ENCODE measurements at places on chromosomes 1 and 21.

- ATAC-seq = no peak
Measured at GRCh38 chr1:110582378-110582777, 23.8 kb downstream of the KCNA2 start.

- peak; percentile 68 for ATAC-seq
Measured at GRCh38 chr1:206685334-206685768, 646 bp downstream of the MAPKAPK2 start.

GRCh38 chr1:209086486-209087192 is 496.9 kb upstream of the CAMK1G start:
- no peak for ATAC-seq

DNA sequence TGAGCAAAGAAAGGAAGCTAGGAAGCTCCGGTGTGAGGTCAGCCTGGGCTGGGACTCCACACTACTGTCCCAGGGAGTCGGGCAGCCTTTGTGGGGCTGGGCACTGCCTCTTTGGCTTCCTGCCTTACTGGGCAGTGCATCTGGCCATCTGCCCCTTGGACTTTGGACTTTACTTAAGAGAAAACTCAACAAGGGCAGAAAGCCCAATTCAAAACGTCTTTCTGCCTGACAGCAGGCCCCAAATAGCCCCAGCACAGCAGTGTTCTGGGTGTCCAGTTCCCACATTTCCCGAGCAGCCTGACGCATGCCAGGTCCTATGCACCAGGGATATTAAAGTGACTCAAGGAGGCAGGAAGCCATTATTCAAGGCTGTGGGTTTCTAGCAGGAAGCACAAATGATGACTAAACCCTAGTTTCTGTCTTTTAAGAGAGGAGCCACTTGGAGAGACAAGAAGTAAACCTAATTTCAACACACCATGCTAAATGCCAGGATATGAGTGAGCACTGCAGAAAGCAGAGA is 37.9 kb upstream of the EDEM3 start:
- ATAC-seq = no peak

DNA sequence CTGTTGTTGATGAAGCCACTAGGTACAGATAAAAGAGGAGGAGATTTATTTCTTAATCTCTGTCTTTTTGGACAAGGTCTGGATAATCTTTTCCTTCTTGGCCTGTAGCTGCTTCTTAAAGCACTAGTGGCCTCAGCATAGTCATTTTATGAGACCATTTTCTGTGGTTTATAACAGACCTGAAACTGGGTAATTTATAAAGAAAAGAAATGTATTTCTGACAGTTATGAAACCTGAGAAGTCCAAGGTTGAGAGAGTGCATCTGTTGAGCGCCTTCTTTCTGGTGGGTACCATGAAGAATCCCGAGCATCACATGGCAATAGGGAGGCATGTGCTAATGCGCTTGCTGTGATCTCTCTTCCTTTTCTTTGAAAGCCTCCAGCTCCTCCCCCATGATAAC is 36.7 kb upstream of the PDC start:
- ATAC-seq = no peak

GRCh38 chr21:17818186-17819113 is 706 bp downstream of the C21orf91 start:
- ATAC-seq = peak; percentile 62

DNA sequence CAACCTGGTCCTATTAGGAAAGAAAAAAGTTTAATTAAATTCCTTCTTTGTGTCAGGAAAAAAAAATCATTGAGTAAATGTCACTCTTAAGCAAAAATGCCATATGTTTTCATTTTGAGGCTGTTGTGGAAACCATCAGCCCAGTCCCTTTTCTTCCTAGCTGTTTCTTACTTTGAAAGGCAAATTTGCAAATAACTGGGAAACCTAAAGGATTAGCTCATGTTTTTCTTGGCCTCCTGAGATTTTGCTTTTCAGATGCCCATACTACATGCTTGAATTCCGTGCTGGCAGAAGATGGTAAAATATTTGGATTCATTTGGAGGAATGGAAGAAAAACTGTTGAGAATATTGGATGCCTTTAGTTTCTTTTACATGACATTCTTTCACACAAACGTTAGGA is 182.1 kb upstream of the ADAMTS5 start:
- no peak for ATAC-seq

DNA sequence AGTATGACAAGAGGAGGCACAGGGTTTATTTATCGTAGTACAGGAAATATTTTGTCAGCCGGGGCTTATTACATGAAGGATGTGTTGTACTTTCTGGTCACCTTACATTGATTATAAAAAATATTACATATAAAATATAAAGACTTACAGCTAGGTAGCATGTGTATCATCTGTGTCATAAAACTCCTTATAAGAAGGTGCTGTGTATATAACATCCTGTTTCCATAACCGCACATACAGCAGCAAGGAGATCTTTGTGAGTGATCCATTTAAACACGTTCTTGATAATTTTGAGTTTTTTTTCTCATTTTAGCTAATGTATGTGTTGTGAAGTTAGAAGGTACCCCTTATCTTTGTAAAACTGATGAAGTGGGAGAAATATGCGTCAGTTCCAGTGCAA is 60.1 kb downstream of the S100B start:
- no peak for ATAC-seq

Data from stimulated activated memory B cell treated with anti-CD40 and anti-IgM and Interleukin-4, amounts not matched to agents 10 μg/mL and 1 μg/mL and 100 μg/mL, for 72 hours (primary cell).